ENCODE measurements at places on chromosomes 6 and 20.

GRCh38 chr6:134523903-134524650, 206.2 kb upstream of the SGK1 start:
- DNase-seq = no peak

DNA sequence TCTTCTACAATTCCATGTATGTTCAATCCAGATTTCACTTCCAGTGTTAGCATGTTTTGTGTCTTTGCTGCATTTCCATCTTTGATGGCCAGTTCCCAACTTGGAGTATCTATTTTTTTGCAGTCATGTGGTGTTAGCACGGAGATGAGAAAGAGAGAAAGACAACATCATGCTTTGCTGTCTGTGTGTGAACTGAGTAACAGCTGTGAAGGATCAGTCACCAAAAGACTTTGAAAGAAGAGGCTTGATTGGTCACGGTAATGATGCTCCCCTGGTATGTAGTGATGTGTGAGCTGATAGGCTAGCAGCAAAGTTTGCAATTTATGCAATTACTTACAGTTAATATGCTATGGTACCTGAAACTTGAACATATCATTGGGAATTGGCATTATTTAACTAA, 731.3 kb upstream of the NRSN1 start:
- DNase-seq = no peak

- no peak for DNase-seq
Observed at GRCh38 chr20:3189561-3190131, 14.8 kb downstream of the DDRGK1 start.

DNA sequence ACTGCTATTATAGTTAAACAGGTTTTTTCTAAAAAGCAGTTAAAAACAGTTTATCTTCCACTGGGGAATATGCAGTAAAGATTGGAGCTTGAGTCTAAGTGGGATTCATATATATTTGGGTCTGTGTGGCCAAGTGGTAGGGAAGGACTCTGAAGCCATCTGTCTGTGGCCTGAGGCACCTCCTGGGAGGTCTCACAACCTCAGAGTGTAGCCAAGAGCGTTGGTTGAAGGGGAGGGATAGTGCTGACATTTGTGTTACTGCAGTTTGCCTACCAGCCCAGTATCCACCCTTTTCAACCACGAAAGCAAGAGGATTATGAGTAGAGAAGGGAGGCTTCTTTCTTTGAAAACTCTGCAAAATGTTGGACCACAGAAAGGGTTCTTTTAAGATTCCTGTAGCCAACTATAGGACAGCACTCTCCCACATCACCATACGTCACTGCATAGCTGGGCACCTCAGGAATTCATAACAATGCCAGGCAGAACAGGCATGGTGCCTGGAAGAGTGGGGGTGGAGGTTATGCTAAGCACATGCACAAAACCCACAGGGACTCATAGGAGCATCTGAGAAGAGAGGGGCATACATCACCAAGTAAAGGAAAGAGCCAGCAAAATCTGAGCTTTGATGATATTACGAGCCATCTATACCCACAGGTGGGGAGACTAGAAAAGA, 90.5 kb upstream of the HEY2 start:
- DNase-seq = no peak

- no peak for DNase-seq
Observed at GRCh38 chr6:75334266-75335040, 49.9 kb upstream of the TMEM30A start.

DNA sequence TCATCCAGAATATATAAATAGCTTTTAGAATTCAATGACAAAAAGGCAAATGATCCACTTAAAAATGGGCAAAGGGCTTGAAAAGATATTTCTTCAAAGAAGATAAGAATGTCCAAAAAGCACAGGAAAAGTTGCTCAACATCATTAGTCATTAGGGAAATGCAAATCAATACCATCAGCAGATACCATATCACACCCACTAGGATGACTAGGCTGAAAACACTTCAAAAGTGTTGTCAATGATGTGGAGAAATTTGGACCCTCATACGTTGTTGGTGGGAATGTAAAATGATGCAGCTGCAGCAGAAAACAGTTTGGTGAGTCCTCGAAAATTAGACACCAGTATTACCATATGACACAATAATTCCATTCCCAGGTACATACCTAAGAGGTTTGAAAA, 303.6 kb upstream of the SLC35B3 start:
- DNase-seq = no peak

GRCh38 chr6:26354162-26354561, 10.8 kb upstream of the BTN3A2 start:
- no peak for DNase-seq

- DNase-seq = no peak
Observed at GRCh38 chr6:43505718-43506117, 4.4 kb downstream of the LRRC73 start.

DNA sequence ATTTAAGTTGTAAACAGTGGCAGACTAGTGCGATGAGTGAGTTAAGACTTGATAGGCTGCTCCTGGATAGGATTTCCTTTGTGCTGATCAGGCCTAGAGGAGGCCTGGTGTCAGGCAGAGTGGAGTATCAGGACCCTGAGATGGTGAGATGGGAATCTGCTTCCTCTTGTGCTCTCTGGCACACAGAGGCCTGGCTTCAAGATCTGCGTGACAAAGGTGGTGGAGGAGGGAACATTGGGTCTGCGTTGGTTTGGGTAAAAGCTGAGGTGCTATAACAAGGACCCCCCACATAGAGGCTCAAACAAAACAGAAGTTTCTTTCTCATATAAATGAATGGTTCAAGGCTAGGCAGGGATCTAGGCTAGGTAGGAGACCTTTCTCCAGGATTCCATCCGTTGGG, 20.3 kb downstream of the SCAND1 start:
- no peak for DNase-seq

- DNase-seq = no peak
Observed at GRCh38 chr20:49096203-49096730, 50.2 kb downstream of the CSE1L start.

DNA sequence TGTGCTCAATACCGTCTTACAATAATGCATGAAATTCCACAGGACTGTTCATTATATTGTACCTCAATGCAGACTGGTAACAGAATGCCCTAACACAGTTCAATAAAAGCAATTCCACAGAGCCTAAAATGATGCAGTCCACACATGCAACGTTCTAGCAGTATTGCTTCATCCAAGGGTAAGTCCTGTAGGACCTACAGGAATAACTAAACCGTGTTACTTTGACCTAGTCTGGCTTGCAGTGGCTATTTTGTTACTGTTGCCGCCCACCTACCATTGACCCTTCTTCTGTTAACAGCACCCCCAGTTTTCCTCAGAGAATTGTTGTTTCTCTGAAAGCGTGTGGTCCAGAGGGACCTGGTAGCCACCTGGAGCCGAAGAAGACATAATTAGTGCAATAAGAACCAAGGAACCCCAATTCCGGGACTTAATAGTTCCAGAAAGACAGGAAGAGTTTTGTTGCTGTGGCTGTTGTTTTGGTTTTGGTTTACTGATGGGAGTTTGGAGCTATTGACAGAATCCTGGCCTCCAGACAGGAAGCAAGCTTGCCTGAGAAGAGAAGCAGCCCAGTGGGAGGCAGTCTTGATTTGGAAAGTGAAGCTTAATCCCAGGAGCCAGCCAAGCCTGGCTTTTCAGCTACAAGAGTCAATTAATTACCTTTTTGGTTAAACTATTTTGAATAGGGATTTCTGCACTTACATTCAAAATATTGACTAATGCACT, 91.3 kb downstream of the FRK start:
- no peak for DNase-seq

DNA sequence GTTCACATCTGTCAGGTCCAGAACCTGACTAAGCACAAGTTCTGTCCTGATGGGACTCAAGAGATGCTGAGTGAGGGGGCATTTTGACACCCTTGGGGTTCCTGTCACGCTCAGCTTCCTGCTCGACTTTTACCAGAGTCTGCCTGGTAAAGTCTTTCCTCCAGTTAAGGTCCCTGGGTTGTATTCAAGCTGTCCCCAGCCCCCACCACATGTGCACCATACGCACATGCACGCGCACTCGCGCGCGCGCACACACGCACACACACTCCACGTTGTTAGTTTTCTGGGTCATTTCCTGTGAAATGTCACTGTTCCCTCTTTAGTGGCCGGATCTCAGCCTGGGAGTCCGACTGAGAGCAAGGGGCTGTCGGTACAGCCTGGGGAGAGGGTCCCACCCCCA, 166.1 kb downstream of the GMPR start:
- no peak for DNase-seq

GRCh38 chr6:42418724-42419123, 33.0 kb downstream of the TRERF1 start:
- DNase-seq = no peak

DNA sequence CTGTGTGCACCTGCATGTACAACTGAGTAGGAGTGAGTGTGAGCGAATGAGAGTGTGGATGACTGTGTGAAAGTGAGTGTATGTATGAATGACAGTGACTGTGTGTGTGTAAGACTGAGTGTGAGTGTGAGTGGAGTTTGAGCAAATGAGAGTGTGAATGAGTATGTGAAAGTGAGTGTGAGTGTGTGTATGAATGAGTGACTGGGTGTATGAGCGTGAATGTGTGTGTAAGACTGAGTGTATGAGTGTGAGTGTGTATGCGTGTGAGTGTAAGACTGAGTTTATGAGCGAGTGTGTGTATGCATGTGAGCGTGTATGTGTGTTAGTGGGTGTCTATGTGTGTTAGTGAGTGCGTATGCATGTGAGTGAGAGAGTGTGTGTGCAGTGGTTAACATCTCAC, 220.8 kb downstream of the QKI start:
- DNase-seq = no peak

DNA sequence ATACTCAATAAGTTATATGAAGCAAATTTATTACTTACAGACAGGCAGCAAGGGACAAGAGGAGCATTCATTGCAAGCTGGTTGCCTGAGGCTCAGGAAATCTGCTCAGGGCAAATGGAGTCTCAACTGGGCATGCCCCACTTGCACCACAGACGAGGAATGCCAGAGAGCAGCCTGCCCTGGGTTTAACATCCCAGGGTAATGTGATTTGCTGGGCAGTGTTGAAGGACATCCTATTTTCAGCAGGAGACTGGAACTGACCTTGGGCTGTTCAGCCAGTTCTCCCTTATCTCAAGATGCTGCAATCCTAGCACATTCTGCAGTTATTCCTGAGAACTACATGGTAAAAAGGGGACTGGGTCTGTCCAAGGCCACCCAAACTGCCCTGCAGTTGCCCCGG, 3.8 kb upstream of the ENTPD6 start:
- no peak for DNase-seq

DNA sequence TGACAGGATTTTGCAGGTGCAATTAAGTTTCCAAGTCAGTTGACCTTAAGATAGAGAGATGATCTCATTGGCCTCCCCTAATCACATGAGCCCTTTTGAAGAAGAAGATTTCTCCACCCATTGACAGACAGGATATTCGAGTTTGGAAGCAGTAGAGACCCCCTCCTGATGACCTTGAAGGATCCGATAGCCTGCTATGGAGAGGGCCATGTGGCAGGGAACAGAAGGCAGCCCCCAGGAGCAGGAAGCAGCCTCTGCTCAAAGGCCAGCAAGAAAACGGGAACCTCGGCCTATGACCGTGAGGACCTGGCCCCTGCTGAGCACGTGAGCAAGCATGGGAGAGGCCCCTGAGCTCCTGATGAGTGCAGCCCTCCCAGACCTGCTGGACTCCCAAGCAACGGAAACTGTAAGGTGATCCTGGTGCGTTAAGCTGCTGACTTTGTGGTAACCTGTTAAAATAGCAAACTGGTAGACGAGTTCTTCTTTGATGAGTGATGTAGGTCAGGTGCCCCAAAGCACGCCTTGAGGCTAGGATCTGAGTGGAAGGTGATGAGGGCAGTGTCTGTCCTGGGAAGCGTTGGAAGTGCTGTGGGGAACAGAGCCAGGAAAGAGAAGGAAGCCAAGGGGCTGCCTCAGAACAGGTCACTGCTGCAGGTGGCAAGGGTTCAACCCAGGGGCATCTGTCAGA, 18.5 kb upstream of the TUBB2A start:
- no peak for DNase-seq

DNA sequence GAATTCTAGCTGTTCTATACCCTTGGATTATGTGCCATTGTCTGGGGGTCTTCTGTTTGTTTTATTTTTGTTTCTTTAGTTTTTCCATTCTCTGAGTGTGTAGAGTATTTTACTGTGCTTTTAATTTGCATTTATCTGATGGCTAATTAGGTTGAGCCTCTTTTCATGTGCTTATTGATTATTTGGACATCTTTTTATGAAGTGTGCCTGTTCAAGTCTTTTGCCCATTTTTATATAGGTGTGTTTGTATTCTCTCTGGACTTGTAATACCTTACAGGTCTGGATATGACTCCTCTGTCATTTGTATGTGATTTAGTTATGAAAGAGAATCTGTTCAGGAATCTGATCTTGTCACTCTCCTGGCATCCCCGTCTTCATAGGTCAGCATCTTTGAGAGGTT, 22.6 kb upstream of the APCDD1L start:
- no peak for DNase-seq

- DNase-seq = peak; percentile 62
Observed at GRCh38 chr6:130513770-130514169, 148.0 kb downstream of the TMEM200A start.

DNA sequence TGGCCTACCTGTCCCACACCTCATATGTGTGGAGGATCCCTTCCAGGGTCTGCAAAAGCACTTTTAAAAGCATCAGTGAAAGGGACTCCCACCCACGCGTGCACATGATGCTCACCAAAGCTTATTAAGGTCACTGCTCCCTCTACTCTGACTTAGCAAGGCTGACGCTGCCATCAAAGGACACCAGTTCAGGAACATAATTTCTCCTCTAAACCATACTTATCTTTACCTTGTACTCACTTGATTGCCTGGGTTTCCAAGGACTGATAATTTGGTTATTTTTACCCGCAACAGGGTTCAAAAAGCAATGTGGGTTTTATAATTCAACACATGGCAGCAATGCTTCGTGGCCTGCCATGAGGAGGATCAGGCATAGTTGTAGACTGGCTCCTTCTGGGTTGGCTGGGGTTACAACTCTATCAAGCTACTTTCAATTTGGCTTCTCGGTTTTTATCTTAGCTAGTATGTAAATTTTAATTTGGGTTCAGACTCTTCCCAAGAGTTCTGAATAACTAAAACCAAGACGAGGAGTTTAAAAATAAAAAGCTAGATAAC, 52.2 kb upstream of the EMILIN3 start:
- DNase-seq = no peak

DNA sequence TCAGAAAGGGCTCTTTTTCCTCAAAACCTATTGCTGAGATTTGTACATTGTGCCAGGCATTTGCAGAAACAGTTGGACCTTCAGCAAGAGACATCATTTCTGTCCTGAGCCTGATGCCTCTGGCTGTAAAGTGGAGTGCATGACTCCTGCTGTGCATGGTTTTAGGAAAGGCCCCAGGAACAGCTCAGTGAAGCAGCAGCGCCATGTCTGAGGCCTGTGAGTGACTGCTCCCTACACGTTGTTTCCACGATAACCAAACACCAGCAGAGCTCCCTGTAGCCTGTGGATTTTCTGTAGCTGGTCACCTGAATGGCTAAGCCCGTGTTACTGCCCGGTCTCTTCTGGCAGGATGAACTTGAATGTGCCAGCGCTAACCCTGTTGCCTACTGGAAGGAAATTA, 232.5 kb downstream of the TFAP2C start:
- no peak for DNase-seq

- DNase-seq = no peak
Observed at GRCh38 chr6:40054186-40054585, 119.9 kb upstream of the MOCS1 start.
